Cardiac septum (tissue), 1 donor: ENCODE measurements at places on chromosomes 2 and 18. TPM values are rescaled to one million over a fixed set of nuclear protein-coding genes. Genes with fewer than 3 reads are reported as not detected.

DNA sequence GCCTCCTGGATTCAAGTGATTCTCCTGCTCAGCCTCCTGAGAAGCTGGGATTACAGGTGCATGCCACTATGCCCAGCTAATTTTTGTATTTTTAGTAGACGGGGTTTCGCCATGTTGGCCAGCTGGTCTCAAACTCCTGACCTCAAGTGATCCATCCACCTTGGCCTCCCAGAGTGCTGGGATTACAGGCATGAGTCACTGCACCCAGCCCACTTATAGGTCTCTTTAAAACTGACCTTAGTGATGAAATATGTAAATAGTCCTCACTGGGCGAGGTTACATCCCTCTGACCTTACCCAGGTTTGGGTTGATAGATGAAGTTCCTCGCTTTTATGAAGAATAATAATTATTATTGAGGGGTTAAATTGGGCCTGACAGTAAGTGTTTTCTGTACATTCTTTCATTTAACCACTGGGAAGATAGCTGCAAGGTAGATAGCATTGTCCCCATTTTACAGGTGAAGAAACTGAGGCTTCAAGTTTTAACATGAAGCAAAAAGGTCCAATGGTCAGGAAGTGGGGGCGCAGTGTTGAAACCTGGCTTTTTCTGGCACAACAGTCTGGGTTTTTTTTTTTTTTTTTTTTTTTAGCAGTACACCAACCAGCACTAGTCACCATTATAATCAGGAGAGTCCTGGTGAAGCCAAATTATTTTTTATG, 174.8 kb upstream of the EPAS1 start:
- no peak for DNase-seq

- DNase-seq = no peak
Observed at GRCh38 chr2:188039307-188039706, 252.4 kb upstream of the GULP1 start.

GRCh38 chr18:2337552-2338141, 233.7 kb downstream of the METTL4 start:
- DNase-seq = no peak

Gene DPP10
- 0.13 TPM for total RNA-seq

DNA sequence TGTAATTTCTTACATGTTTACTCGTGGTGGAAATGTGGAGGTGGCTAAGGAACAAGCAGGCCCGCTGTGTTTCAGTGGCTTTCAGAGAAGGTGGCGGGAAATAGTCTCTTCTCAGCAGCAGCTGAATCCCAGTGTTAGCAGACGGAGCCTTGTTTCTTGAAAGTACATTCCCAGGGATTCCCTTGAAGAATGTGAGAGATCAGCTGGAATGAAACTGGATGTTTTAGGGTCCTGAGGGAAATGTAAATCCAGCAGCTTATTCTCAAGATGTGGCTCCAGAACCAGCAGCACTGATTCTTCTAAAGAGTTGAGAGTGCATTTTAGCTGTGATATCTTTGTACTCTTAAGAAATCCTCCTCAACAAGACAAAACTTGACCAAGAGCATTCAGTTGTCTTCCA, 59.1 kb downstream of the CDC42EP3 start:
- no peak for DNase-seq

Gene SPATA3
- not detected for total RNA-seq

Gene RND3
- 46.9 TPM for total RNA-seq

DNA sequence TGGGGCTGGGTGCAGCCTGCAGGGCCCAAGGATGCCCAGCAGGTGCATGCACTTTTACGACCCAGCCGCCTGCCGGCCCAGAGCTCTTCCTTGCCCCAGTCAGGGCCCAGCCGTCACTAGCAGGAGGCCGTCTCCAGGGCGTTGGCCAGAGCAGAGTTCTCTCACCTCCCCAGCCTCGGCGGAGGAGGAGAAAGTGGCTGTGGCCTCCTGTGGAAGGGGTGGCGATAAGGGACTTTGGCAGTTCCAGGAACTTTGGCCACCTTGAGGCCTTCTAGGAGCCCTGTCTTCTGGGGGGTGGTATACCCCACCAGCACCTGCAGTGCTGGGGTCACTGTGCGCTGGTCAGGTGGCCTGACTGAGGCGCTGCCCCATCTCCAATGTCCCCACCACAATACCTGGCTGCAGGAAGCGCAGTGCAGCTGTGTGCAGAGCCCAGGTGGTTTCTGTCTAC, 22.0 kb downstream of the NPPC start:
- no peak for DNase-seq

- DNase-seq = no peak
Observed at GRCh38 chr18:52888014-52888413, 548.0 kb downstream of the DCC start.

Gene RSAD2
- total RNA-seq = 4.6 TPM

GRCh38 chr2:230715201-230715600, 2.6 kb downstream of the CAB39 start:
- DNase-seq = no peak

DNA sequence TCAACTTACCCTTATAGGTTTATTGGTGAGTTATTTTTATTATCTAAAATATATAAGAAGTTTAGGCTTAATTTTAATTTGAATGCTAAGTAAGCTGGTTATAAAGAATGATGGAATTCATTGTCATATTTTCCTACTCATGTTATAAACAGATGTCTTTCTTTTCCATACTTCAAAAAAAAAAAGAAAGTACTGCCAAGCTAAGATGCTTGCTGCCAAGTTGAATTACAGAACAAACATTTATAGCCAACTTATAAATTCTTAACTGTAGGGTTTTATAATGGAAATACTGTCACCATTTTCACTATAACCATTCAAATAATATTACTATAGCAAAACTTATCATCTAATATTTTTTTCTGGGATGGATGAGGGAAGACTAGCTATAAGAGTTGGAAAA, 676.0 kb downstream of the NRXN1 start:
- DNase-seq = no peak

Gene C1QL2
- total RNA-seq = not detected

DNA sequence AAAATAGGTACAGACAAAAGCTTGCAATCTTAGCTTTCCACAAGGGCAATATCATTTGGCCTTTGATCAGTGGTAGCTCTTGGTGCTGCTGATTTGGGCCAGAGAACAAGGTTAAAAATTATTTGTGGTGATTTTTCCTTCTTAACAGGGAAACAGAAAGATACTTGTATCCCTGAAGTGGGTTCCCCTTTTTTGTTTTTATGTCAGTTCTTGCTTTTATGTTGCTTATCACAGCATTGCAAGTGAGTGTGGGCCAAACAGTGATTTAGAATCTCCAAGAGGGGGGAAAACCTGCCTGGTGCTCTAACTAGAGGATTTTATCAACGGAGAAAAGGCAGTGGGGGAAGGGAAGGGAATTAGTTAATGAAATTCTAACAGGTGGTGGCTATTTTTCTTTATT, 197.6 kb upstream of the SP5 start:
- DNase-seq = no peak

GRCh38 chr2:135840601-135841000, 3.6 kb upstream of the LCT start:
- DNase-seq = no peak

Gene MAPRE3
- total RNA-seq = 43.1 TPM

Gene WNT6
- total RNA-seq = 0.46 TPM

Gene TUBB8B
- not detected for total RNA-seq

GRCh38 chr2:149470046-149470445, 117.5 kb downstream of the MMADHC start:
- DNase-seq = no peak

Gene AMER3
- not detected for total RNA-seq

DNA sequence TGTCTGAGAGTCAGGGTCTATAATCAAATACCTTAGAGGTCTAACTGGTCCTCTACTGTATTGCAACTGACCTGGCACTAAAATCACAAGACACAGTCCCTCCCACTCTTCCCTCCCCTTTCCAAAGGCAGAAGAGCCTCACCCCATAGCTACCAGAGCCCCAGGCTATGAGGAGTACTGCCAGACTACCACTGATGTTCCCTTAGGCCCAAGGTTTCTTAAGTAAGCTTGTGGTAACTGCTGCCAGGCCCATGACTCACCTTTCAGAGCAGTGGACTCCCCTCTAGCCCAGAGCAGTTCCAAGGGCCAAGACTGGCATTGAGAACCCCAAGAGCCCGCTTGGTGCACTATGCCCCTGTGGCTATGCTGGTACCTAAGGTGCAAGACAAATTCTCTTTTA, 1193.4 kb downstream of the DSC3 start:
- no peak for DNase-seq

GRCh38 chr2:113278742-113279139, at the start of gene PAX8:
TSS of gene PAX8 (minus strand) at chr2:113278921. CDS start at chr2:113278394, 527 bp downstream.
- DNase-seq = no peak

DNA sequence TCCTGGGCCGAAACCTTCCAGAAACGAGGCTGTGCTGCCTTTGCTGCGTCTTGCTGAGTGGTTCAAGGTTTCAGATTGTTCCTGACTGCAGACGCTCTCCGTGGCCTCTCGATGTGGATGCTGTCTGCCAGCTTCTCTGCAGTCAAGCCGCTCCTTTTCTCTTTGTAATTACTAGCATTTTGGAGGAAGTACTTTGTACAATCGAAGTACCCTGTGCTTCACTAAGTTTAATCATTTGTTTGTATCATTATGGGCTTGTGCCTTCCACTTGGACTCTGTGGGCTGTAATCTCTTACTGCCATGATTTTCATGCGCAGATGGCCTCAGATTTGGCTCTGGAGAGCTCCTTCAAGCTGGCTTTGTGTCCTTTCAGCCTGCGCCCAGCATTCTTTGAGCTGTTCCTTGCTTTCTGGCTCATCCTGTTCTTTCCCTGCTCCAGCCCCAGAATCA, 49.3 kb downstream of the TRAF3IP1 start:
- DNase-seq = no peak

Gene TNFRSF11A
- 1.0 TPM for total RNA-seq

Gene TEX44
- total RNA-seq = not detected

DNA sequence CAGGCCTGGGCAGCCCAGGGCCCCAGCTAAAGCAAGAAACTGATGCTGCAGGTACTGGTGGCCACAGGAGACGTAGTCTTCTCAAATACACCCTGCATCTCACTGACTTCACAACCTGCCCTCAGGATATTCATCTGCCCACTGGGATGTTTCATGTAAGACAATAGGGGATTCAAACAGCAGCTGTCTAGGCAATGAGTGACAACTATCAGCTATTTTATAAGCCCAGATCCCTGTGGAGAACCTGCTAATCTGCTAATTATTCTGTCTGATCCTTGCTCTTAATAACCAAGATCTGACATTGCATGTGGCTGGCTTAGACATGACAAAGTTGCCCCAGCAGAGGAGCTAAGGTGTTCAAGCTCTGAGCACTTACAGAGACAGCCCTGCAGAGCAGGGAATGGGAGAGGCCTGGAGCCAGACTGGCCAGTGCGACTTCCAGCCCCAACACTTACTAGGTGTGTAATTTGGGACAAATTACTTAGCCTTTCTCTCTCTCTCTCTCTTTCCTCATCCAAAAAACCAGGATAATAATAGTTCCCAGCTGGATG, 28.6 kb downstream of the SIGLEC15 start:
- no peak for DNase-seq

Gene TRABD2A
- 0.54 TPM for total RNA-seq

- DNase-seq = no peak
Observed at GRCh38 chr2:37005118-37005868, 39.0 kb upstream of the STRN start.

- no peak for DNase-seq
Observed at GRCh38 chr2:229160180-229160579, 110.9 kb downstream of the PID1 start.

GRCh38 chr18:51038110-51038509, 8.1 kb downstream of the SMAD4 start:
- DNase-seq = no peak

DNA sequence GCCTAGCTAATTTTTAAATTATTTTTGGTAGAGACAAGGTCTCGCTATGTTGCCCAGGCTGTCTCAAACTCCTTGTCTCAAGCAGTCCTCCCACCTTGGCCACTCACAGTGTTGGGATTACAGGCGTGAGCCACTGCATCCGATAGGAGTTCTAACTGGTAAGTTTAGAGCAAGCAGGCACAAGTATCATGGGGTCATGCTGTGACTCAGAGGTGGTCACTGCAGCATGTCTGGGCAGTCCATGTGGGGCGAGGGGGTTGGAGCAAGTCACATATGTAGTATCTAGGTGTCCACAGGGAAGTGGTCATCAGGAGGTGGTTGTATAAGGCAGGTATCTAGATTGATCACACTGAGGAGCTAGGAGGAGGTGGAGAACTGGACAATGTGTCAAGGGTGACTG, 22.7 kb upstream of the STARD7 start:
- DNase-seq = no peak

Gene LYPD6B
- total RNA-seq = not detected

Gene TUBA4B
- not detected for total RNA-seq

- DNase-seq = no peak
Observed at GRCh38 chr2:85589181-85589580, 5.0 kb downstream of the VAMP5 start.
